Kidney tubule cell (primary cell): ENCODE measurements at places on chromosomes 6 and 20.

DNA sequence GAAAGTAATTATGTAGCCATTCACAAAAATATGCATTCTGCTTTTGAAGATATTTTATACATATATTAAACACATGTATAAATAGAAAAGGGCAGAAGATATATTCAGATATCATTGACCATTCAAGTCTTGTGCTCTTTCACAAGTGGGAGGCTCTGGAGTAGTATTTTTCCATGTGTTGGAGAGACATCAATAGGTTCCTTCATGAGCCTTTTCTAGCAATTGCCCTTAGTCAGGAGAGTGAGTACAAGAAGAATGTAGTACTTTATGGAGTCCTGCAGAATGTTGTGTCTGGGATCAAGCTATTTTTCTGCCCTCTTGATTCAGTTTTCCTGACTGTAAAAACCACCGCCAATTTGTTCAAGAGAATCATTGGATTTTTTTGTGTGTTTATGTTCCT is 117.9 kb downstream of the LRRC1 start:
- no peak for DNase-seq

- DNase-seq: peak; percentile 73
Observed at GRCh38 chr6:166786704-166787293, 159.7 kb upstream of the RPS6KA2 start.

- no peak for DNase-seq
Observed at GRCh38 chr6:28659250-28659566, 133.5 kb downstream of the GPX5 start.

- DNase-seq: peak; percentile 9
Observed at GRCh38 chr6:27205375-27206278, 41.9 kb upstream of the PRSS16 start.

GRCh38 chr20:24436160-24436559 is 33.3 kb upstream of the SYNDIG1 start:
- no peak for DNase-seq

DNA sequence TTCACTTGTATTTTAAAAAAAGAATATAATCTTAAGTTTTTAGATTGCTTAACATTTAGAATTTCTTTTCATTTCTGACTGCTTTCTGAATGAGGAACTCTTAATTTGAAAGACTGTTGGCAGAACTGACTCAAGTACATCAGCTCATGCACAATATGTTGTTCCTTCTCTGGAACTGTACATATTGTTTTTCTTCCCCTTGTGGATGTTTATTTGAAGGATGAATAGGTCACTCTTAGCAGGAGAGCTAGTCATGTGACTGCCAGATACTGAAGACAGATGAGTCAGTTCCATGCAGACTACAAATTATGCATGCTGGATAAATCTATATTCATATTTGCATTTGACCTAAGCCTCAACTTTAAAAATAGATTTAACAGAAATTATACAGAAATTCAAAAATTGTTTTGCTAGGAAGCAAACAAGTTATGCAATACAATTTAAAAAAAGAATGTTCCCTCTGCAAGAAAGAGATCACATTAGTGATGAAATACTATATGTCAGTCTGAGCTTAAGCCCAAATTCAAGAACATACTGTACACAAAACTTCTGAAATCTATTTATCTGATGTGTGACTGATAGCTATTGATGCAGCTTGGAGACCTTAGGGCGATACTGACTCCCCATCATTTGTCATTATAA is 1274.9 kb upstream of the GJE1 start:
- peak; percentile 71 for DNase-seq

DNA sequence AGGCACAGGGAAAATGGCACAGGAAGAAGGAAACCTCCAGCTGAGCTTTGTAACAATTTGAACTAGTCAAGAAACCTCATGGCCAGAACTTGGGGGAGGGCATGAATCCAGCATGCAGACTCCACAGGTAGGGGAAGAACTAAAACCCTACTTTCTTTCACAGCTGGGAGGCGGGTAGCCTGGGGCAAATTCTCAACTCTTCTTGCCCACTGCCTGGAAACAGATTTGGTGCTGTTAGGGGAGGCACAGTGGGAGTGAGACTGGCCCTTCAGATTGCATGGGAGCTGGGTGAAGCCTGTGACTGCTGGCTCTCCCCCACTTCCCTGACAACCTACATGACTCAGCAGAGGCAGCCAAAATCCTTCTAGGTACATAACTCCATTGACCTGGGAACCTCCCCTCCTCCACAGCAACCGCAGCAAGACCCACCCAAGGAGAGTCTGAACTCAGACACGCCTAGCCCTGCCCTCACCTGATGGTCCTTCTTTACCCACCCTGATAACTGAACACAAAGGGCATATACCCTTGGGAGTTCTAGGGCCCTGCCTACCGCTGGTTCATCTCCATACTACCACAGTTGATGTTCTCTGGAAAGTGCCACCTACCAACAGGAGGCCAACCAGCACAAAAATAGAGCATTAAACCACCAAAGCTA is 37.2 kb upstream of the TRIM27 start:
- DNase-seq: no peak

DNA sequence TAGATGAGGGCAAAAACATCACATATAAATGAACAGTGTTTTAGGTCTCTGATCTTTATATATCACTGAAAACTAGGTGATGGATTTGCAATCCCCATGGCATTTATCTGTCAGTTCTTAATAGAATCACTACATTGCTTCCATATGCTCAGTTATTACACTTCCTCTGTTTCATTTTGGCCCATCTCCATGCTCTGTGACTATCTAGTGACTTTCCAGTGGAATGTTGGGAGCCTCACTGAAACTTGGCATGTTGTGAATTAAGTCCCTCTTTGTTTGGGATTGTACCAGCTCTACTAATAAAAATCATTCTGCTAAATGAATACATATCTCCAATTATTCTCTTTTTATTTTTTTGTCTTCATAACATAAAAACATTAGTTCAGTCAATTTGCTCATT is 226.1 kb upstream of the CEP162 start:
- no peak for DNase-seq

DNA sequence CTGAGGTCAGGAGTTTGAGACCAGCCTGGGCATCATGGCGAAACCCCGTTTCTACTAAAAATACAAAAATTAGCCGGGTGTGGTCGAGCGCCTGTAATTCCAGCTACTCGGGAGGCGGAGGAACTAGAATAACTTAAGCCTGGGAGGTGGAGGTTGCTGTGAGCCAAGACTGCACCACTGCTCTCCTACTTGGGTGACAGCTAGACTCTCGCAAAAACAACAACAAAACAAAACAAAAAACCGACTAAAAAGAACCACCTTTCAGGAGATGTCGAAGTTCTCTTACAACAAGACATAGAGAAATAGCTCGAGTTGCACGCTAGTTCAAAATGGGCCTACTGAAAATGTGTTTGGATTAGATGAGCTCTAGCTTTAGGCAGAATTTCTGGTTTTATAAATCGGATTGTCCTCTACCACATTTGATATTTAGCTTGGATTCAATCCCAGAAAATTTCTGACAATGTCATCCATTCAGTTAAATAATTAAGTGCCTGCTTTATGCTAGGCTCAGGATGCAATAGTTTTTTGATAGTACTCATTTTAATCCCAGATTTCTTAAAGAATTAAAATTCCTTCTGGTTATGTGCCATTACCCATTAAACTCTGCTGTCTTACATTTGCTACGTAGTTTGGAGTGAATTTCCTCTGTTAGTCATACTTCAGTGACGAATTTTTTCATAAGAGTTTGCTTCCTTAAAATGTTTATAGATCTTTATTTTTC is 137.5 kb upstream of the SHLD1 start:
- peak; percentile 28 for DNase-seq

DNA sequence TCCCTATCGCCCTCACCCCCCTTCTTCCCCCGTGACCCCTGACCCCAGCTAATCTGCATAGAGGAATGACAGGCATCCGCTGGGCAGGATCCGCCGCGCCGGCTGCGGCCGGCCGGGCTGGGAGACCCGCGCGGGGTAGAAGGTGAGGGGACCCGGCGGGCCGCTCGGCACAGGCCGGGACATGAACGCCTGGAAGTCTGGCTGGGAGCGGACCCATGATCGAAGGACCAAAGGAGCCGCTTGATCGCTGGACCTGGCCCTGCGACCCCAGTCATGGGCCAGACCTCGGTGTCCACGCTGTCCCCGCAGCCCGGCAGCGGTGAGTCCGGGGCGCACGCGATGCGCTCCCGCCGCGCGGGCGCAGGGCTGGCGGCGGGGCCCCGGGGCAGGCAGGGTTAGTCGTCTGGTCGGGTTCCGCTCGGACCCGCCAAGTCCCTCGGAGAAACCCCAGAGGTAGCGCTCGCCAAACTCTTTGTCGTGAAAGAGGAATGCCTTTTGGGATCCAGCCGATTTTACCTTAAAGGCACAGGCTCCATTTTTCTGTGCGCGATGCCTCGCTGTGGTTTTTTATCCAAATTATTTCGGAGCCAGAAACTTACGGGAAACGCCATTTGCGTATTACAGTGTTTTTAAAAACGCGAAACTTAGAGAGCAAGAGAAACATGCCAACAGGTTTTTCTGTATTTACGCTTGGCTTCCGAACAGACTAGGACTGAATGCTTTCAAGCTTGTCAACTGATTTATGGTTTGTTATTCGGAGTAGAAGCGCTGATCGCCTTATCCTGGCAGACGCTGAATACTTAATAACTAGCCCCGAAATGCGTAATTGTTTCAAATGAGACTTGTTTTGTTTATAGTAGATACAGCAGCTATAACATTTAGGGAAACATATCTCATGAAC is at the start of gene PHACTR2:
TSS of gene PHACTR2 (plus strand) at position 75 of the 901 bp plus-strand sequence. CDS start at position 274, 199 bp downstream.
- peak; percentile 73 for DNase-seq

DNA sequence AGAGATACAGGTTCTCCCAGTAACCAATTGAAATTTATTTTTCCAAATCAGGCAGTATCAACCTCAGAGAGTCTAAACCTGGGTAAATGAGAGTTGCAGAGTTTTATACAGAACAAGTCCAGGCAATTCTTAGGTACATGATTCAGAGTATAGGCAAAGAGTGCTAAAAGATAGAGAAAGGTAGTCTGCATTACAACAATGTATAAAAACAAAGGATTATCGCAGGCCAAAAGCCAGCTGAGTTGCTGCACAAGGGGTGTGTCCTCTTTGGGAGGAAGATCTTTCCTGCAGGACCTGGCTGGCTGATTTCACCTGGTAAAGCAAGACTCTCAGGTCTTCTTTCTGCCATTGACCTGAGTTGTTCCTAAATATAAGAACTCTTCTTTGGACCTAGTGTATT is 48.9 kb upstream of the ECHDC1 start:
- no peak for DNase-seq

DNA sequence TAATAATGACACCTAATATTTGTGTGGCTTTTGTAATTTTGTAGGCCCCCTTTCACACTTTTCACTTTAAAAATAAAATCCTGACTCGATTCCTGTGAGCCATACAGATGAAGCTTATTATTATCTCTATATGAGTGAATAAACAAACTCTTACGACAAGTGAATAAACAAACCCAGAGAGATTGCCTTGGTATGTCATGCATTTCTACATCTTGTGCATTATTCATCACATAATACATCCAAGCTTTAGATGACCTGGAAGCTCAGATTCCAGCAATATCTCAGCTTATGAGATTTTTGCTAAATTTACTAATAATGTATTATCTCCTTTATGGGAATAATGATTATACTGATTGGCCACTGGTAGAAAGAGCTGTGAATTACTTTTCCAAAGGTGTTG is 248.2 kb downstream of the TBX18 start:
- DNase-seq: no peak

- DNase-seq: no peak
Observed at GRCh38 chr6:109515781-109516409, 32.9 kb upstream of the ZBTB24 start.

GRCh38 chr6:110898111-110898510 is 23.5 kb downstream of the AMD1 start:
- DNase-seq: no peak

DNA sequence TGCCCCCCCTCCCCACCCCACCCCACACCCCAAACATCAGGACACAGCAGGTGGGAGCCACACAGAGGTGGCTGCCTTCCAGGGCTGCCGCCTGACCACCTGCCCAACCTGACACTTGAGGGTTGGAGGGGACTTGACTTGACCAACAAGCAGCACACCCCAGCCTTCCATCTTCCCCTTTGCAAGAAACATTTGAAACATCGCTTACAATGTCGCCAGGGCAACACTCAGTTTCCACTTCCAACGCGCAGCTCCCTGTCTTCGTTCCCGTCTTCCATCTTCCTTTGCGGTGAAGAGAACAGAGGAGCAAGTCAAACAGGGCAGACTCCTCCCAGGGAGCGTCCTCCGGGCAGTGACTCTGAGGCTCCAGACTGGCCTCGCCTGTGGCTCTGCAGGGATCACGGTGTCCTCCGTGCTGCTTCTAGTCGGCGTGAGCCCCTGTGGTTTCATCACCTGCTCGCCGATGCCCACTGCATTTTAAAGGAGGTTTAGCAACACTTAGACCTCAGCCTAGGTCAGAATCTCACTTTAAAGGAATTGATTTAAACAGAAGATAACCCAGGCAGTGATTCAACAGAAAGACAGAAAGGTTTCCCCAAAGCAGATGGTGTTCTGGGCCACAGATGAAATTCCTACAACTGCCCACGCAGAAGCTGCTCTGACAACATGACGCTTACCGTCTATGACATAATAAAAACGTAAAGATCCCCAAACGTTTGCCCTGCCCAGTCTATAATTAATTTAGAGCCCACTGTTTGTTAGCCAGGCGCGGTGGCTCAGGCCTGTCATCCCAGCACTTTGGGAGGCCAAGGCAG is 130.8 kb downstream of the TAF4 start:
- DNase-seq: no peak

DNA sequence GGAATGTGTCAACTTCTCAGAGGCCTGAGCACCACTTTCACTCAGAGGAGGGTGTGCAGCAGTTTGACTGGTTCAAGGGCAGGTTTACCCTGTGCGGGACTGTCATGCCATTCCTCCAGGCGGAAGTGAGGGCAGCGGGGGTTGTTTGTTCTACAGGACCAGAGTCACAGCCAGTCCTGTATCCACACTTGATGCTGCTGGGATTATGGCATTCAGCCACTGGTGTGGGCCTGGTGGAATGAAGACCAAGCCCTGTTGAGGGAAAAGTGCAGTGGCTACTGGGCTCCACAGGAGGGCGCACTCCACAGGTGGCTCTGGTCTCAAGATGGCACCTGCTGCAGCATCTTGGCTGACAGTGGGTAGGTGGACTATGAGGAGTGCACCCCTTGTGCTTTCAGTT is 14.8 kb downstream of the SEMG2 start:
- DNase-seq: peak; percentile 20

DNA sequence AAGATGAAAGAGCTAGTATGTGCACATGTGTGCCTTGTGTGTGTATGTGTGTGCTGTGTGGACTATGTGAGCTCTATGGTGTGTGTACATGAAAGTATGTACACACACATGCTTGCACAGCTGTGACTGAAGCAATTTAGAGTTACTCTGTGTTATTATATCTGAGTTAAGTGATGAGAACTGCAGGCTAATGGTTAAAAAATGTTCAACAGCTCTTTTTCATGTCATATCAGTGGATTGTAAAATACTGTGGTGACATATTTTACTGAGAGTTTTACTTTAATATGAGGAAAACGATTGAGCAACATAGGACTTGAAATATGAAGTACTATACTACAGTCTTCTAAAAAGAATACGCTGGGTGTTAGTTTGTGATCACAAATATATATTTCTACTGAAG is 195.7 kb upstream of the KCNK16 start:
- no peak for DNase-seq

- peak; percentile 27 for DNase-seq
Observed at GRCh38 chr6:158743033-158743651, 76.0 kb downstream of the EZR start.
